CD4-positive, alpha-beta memory T cell (primary cell): ENCODE measurements at places on chromosomes 2 and 18. TPM values are rescaled to one million over a fixed set of nuclear protein-coding genes. Genes with fewer than 3 reads are reported as not detected.

- no peak for DNase-seq
- H3K27ac ChIP-seq: no peak overlapping the region
- H3K36me3 ChIP-seq: no peaks in the 10 kb centered on the region
- H3K4me1 ChIP-seq: no peaks in the 10 kb centered on the region
- H3K4me3 ChIP-seq: no peak overlapping the region
Observed at GRCh38 chr2:126936219-126936723, 37.6 kb downstream of the TEX51 start.

Gene CFAP53
- total RNA-seq: 1.4 TPM

Gene CASP10
- total RNA-seq: 30.6 TPM

DNA sequence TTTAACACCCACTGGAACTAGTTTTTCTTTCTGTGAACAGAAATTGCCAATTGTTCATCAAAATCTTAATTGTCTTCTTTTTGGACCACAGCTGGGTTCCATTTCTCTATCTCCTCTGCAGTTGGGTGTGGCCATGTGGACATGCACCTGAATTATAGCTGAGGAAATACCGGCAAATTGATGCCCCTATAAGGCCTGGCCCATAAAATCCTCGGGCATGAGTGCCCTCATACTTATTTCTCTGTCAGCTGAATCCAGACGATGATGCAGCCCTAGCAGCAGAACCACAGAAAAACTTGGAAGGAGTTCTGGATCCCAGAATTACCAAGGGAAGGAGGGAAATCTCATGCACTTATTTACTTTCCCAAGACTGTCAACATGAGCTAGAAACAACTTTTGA, 249.0 kb downstream of the CYRIA start:
- DNase-seq: no peak
- no peaks in the 10 kb centered on the region for H3K27me3 ChIP-seq
- H3K4me3 ChIP-seq: no peak overlapping the region
- H3K4me1 ChIP-seq: no peaks in the 10 kb centered on the region
- H3K27ac ChIP-seq: no peak overlapping the region
- no peaks in the 10 kb centered on the region for H3K36me3 ChIP-seq

Gene LYG2
- not detected for total RNA-seq

DNA sequence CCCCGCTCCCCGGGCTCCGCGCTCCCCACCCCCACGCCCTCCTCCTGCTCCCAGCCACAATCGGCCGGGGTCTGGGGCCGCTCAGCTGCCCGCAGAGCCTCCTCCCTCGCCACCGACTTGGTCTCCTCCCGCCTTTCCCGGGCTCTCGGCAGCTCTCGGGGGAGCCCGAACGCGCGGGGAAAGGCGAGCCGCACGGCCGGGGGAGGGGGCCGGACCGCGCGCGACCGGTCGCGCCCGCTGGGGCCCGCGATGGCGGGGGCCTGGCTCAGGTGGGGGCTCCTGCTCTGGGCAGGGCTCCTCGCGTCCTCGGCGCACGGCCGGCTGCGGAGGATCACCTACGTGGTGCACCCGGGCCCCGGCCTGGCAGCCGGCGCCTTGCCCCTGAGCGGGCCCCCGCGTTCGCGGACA, 327 bp downstream of the LTBP1 start:
- no peak overlapping the region for H3K27ac ChIP-seq
- no peaks in the 10 kb centered on the region for H3K4me1 ChIP-seq
- no peaks in the 10 kb centered on the region for H3K27me3 ChIP-seq
